ENCODE measurements at places on chromosomes 12 and 14.

DNA sequence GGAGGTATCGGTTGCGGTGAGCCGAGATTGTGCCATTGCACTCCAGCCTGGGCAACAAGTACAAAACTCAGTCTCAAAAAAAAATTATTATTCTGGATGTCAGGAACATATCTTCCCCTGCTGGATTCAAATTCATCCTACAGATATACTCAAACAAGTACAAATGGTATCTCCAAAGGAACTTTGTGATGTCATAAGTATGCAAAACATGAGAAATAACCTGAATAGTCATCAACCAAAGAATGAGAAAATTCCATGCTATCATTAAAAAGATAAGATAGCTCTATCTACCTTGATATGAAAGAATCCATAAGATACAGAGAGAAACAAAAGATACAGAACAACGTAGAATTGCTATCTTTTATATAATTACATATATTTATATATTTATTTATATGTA is 67.7 kb downstream of the EEA1 start:
- DNase-seq: no peak

DNA sequence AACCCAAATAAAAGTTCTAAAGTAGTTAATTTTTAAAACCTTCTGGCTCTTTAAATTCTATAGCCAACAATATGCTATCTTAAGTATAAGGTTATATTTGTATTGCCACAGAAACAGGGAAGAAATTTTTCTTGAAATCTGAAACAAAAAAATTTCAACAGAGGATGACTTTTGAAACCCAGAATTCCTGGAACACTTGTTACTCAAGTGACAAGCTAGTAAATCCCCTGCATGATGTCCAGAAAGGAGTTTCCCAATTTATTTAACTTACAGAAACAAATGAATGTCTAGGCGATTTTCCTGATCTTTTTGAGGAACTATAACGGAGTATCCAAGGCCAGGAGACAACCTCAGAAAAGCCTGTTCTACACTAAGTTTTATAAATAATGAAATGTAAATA is 69.6 kb downstream of the SLC41A2 start:
- no peak for DNase-seq

DNA sequence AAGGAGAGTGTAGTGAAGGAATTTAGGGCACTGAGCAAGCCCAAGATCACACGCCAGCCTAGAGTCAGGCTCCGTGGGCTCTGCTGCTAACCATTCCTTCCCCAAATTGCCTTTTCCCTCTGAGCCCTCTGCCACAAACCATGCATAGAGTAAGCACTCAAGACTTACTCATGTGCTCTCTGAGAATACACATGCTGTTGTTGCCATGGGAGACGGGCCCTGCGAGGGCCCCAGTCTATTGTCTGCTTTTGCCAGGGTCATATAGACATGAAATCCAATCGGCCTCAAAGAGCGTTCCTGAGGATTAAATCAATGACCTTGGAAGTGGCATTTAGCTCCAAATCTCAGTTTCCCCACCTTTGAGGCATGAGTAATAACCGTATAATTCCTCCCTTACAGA is 48.7 kb upstream of the WSCD2 start:
- no peak for DNase-seq

DNA sequence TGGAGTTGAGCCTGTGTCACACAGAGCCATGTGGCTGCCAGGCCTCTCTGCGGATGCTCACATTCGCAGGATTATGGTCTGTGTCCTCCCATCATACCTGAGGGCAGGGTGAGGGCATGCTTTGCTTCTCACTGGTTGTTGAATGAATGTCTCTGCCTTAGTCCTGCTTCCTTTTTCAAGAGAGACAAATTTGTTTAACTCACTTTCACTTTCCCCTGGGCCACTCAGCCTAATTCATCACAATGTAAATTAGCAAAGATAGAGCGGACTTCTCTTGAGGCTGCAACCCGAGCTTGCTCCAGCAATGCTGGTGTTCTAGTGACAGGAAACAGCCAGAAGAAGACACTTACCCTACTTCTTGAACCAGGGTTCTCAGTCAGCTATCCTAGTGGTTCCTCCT is 35.5 kb upstream of the PAX9 start:
- no peak for DNase-seq

GRCh38 chr14:77098529-77099353 is 683 bp downstream of the CIPC start:
- no peak for DNase-seq
